ENCODE measurements at places on chromosomes 7 and 10.

DNA sequence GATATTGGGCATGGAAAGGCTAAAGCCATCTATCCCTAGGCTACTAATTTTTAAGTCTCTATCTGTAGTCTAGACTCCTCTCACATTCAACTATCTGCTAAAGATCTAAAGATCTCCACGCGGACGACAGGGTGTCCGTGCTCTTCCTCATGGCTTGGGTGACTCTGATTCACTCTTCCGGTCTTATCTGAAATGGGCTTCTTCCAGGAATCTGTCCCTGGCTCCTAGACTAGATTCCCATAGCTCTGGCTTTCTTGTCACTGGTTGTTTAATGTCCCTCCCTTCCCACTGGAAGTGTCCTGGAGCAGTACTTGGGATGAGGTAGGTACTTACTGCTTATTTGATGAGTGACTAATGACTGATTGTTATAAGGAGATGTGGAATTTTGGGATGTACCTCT lies 62.0 kb upstream of the PODXL start:
- no peak for DNase-seq

DNA sequence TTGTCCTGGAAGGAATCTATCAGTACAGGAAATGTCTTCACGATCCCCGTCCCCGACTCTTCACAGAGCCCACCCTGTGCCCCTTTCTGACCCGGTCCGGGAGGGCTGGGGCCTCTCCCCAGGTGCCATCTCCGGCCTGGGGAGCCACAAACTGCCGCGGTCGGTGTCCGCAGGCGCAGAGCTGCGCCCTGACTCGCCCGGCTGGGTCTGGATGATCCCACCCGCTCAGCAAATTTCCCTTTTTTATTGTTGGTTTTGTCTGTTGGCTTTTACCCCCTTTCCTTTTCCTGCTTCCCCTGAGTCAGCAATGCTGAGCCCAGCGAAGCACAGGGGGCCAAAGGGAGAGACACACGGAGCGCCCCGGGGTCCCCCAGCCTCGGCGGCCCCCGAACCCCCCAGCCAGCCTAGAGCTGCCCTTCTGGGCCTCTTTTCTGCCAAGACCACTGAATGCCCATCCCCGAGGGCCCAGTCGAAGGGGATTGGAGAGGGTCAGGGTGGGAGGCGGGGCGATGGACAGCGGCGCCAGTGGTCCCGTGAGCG lies 30.9 kb downstream of the LEP start:
- no peak for DNase-seq

DNA sequence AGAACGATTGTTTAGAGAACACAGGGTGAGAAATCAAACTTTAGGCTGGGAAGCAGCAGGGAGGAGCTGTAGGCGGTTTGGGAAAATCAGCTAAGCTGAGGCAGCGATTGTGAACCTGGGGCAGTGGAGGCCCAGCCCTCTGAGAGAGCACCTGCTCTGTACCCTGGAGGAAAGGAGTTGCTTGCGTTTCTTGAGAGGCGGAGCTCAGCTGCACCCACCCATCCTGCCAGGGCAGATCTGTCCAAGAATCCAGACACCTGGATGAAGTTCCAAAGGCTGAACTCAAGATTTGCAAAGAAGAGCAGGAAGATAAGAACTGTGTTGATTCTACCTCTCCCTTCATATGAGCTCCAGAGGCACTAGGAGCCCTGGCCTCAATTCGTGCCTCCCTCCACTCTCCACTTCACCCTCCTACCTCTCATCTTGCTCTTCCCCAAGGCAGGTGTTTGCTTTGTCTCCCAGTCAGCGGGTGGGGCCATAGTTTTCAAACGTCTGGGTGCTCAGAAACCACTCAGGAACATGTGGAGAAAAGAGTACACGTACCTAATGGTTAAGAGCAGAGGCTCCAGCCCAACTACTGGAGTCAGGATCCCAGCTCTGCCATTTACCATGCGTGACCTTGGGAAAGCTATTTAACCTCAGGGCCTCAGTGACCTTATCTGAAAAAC lies 21.5 kb upstream of the TMEM213 start:
- no peak for DNase-seq

DNA sequence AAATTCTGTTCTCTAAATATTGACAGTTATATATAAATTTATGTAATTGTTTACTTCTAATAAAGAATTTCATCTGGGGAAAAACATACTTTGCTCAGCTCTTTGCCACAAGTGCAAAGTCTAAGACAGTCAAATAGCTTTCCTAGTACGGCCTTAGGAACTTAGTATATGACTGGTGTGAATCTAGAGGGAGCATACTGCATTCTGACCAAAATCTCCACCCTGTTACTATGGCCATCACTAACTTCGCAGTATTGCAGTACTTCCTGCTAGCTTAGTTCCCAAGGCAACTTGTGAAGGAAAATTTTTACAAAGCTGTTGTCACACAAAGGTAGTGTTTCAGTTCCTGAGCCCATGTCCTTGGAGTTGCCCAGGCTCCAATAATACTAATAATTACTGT lies 181.5 kb downstream of the CFTR start:
- no peak for DNase-seq

DNA sequence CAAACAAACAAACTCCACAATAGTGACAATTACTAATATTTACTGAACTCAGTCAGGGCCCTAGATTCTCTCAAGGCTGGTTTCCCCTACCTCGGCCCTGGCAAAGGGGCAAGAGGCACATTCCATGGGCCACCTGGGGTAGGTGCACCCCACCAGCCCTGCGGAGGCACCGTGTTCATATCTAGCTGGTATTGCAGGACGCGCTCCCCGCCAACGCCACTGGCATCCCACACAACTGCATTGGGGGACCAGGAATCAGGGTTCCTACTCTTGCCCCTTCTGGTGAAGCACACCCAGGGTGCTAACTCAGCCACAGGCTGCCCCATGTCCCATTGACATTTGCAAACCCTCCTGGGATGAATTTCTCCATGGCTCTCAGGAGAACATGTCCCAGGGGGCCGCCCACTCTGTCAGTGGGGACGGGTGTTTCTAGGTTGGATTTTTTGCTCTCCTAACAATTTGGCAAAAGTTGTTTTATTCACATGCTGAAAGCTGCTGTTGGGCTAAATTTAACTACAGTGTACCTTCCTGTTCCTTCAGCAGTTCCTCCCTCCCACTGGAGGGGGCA lies 76.7 kb downstream of the ZRANB1 start:
- peak; percentile 47 for DNase-seq

DNA sequence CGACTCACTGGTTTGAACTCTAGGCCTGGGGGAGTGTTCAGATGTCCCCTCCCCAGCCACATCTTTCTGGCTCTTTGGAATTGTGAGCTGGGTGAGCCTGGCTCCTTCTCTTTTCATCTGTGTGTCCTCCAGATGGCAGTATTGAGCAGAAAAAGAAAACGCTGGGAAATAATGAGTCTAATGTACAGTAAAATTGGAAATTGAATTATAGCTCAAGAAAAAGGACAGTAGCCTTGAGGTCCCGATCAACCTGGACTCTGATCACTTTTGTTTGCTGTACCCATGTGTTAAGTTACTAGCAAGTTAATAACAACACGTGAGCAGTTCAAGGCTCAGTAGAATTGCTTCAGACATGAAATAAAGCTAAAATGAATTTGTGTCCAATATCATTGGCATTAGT lies 77.9 kb downstream of the SNX10 start:
- no peak for DNase-seq

DNA sequence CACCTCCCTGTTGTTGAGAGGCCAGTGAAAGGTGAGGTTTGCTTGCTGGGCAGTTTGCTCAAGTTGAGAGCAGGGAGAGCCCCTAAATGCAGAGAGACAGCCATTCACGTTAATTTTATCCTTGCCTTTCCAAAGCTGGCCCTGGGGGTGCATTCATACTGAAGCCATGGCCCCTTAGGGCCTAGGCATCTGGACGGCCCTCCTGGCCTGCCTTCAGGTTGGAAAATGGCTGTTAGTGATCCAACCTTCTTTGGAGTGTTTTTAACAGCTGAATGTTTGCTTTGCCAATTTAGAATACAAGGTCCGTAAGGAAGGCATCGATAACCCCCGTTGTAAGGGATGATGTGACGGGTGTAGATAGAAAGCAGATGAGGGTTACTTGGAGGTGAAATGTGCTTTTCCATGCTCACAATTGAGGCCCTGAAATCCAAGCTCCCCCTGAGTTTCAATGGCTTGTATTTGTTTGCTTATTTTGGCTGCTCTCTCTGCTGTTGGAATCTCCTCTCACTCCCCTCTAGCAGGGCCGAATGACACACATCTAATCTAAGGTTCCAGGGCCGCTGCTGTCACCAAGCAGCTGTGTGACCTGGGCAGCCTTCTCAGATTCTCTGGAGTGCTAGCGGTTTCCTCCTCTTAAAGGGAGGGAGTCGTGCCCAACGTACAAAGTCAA lies 171.6 kb upstream of the MKI67 start:
- no peak for DNase-seq

DNA sequence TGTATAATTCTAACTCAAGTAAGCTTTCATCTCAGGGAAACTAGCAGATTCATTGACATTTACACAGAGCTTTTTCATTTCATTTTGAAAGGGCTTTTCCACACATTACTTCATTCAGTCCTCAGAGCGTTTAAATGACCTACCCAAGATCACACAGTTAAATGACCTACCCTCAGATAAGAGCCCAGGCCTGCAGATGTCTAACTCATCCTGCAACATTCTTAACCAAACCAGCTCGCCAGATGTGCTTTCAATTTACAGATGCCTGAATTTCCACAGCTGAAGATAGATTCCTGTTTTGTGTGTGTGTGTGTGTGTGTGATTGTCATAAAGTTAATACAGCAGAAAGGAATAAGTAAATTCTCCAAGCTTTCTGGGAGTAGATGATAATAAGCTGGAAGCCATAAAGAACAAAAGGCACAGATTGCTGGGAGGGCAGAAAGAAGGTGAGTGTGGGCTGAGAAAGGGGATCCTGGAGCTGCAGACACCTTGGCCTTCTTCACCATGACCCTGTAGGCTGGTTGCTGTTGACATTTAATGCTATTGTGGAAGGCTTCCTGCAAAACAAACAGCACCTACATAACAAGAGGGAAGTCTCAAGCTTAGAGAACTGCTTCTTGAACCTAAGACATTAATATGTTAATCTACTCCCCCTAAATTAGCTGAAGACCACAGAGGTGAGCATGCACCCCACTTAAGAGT lies 489.7 kb upstream of the CELF2 start:
- DNase-seq: no peak

DNA sequence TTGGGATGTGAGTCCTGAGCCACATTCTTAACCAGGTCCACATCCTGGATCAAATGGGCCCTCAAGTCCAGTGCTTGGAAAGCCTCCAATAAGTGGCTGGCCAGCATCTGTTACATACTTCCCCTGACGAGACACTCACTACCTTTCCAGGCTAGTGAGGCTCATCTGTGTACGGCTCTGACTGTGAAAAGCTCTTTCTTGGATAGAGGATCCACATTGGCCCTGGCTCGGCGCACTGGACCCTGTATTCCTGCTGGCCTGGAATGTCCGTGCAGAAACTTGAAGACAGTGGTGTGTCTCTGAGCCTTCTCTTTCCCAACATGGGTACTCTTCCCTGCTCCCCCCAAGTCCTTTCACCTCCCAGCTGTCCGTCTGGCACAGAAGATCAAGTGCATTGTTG lies 35.5 kb downstream of the MYL10 start:
- no peak for DNase-seq

- no peak for DNase-seq
Measured at GRCh38 chr7:28627896-28628295, 215.6 kb downstream of the CREB5 start.

DNA sequence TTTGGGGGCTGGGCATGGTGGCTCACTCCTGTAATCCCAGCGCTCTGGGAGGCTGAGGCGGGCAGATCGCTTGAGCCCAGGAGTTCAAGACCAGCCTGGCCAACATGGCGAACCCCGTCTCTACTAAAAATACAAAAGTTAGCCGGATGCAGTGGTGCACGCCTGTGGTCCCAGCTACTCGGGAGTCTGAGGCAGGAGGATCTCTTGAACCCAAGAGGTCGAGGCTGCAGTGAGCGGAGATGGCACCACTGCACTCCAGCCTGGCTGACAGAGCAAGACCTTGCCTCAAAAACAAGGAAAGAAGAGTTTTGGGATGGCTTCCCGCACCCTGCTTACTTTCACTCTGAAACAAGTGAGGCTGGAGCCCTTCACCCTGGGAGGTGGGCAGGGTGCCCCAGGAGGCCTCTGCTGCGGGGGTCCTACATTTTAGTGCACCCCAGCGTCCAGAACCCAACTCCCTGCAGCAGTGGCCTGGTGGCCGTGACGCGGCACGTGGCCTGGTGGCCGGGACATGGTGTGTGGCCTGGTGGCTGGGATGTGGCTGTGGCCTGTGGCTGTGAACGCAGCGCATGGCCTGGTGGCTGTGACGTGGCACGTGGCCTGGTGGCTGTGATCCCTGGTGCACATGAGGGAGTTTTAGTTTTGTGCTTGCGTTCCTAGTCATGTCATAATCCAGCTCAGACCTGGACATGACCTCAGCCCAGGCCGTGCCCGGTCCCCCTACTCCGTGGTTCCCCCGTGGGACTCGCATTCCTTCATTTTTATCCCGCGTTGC lies 9.3 kb downstream of the KNDC1 start:
- no peak for DNase-seq

DNA sequence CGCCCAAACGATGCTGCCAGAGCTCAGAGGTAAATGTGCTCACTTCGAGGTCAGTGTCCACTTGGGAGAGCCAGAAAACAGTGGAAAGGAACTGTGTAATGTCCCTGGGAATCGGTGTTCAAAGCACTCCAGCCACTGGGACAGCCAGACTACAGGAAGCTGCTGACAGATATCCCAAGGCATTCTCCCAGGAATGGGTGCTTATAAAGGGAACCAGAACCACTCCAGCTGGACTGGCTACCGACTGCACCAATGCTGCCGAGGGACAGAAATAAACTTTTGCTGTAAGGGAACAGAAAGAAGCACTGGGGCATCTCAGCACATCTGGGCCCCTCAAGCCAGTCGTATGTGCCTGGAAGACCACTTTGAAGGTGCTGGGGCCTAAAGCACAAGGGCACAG lies 76.7 kb downstream of the ATXN7L1 start:
- DNase-seq: no peak

- DNase-seq: no peak
Measured at GRCh38 chr7:27802999-27803398, 63.0 kb downstream of the TAX1BP1 start.

GRCh38 chr7:26673858-26674257 lies 190.5 kb downstream of the SKAP2 start:
- DNase-seq: no peak
